ENCODE measurements at places on chromosomes 1 and 21. TPM values are rescaled to one million over a fixed set of nuclear protein-coding genes. Genes with fewer than 3 reads are reported as not detected.

DNA sequence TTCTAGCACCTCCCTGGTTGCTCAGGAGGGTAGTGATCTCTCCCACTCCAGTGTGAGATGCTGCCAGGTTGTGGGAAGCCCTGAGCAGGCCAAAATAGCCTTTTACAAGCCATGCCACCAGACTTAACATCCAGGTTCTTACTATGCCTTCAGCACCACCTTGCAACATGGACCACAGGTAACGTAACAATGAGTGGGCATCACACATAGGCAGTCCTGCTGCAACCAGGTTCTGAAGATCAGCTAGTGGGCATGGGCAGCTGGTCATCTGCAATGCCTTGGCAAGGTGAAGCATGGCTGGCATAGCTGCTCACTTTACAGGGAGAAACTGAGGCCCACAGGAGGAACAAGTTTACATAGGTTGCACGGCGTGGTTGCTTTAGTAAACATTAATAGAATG, 40.7 kb downstream of the DHCR24 start:
- DNase-seq = no peak

DNA sequence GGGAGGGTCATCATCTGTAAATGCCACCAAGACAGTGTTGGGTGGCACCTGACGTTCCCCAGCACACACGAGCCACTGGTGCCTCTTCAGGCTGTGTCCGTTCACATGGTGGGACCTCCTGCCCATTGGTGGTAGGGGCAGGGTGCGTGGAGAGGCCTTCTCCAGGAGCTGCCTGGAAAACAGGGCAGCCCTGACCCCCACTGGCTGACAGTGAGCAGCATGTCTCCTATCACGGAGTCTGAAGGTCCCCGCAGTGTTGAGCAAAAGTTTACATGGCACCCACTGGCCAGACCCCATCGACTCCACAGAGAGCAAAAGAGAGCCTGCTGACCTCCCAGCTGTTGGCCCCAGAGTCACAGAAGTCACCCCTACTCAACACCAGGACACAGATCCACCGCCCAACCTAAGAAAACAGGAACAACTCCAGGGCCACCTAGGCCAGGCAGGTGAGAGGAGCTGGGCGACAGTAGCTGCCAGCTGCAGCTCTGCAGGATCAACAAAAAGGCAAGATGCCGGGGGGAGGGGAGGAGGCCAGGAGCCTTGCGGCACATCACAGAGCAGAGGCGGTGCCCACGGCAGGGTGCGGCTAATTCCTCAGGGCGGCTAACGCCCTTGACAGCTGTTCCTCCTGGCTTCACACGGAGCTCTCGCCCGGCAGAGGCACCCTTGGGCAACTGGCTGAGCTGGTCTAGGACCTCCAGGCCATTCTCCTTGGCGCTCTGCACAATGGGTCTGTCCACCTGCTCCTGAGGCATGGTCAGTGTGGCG, 14.4 kb upstream of the IFI6 start:
- no peak for DNase-seq

GRCh38 chr1:149881876-149882275, 17.5 kb upstream of the BOLA1 start:
- no peak for DNase-seq

DNA sequence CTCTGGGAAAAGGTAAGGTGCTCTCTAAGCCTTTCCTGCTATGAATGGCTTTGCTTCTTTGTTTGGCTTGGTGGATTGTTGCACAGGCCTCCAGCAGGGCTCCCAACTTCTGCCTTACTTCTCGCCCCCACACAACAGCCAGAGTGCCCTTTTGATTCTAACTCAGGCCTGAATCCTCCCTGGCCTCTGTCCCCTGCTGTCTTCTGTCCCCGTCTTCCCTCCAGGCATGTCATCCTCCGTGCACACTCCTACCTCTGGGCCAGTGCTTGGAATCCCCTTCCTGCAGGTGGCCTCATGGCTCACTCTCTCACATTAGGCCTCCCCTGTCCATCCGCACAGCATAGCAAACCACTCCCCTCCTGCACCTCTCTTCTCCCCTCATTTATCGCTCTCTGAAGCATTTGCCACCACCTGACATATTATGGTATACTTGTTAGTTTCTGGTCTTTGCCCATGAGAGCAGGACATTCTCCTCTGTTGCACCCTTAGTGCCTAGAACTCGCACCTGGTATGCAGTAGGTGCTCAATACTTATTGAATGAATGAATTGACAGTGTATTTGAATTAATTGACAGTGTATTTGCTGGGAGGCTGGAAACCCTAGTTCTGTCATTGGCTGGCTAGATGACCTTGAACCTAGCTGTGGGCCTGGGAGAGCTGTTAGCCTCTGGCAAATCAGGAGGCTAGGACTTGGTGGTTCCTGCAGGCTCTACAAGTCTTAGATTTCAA, 2.9 kb downstream of the ZDHHC18 start:
- DNase-seq = no peak

- no peak for DNase-seq
These were observed 522 bp downstream of the LRP8 start for GRCh38 chr1:53327182-53327913.

DNA sequence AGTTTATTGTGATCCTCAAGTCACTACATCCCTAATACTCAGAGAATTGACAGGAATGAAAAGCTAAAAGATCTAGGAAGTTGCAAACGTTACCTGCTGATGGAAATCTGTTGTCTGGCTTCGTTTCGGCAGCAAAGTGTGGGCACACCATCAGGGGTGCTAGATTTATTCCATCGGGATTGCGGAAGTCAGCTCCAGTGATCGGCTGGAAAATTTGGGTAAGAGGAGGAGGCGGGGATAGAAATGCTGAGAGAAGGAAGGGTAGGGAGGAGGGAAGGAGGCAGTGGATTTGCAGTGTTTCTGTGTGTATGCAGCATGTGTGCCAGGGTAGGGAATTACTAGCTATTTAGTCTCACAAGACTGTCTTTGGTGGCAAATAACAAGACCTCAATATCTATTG, at the start of gene CTSK:
CTSK (minus strand) TSS at position 140 of the 400 bp plus-strand sequence. CDS start 1,455 bp downstream, outside the sequence.
- no peak for DNase-seq

DNA sequence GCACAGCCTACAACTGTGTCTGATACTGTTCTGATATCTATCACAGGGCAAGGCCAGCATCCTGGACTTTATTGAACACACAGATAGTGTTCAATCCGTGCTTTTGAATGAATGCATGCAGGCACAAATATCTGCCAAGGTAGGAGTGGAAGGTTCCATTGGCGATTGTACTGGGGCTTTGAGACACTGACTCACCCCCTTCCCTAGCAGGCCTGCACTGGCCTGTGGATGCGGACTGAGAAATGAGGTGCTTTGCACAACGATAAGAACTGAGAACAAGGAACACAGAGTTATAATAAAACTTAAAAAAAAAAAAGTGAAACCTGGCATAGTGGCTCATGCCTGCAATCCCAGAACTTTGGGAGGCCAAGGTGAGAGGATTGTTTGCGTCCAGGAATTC, 62.4 kb upstream of the NGF start:
- DNase-seq = no peak

DNA sequence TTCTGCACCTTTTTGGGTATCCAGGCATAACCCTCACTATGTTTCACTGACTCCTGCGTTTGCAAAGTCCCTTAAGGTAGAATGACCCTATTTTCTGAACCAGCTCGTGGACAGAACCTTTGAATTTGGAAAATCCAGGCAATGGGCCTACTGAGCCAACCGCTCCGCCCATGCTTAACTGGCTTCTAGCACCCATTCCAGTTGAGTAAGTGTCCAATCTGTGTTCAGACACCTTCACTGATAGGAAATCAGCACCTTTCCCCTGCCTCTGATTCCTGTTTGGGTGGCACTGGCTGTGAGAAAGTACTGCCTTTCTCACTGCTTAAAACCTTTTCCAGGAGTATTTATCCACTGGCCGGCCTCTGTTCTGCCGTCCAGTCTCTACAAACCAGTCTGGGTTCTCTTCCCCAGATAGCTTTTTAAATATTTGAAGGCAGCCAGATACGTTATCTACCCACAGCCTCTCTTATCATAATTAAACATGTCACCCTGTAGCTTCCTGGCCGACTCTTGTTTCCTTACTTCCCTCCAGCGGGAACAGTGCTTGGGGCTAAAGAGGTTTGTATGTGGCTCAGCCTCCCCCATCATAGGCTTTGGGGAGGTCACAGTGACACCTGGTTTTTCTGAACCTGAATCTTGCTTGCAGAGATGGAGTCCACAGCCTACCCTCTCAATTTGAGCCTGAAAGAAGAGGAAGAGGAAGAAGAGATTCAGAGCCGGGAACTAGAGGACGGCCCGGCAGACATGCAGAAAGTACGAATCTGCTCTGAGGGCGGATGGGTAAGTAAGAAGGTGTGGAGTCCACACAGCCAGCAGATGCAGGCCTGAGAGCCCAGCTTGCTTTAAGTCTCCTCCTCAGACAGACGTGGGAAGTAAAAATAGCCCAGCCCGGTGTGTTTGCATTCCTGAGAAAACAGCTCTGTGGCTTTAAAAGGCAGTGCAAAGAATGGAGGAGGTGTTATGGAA, 1.3 kb downstream of the POGK start:
- DNase-seq = no peak

- no peak for DNase-seq
These were observed 143.5 kb downstream of the DMRTA2 start for GRCh38 chr1:50279622-50280330.

GRCh38 chr1:205917466-205918238, 25.6 kb downstream of the SLC26A9 start:
- DNase-seq = no peak

- no peak for DNase-seq
These were observed 289.2 kb upstream of the RUNX1 start for GRCh38 chr21:35338281-35338680.

DNA sequence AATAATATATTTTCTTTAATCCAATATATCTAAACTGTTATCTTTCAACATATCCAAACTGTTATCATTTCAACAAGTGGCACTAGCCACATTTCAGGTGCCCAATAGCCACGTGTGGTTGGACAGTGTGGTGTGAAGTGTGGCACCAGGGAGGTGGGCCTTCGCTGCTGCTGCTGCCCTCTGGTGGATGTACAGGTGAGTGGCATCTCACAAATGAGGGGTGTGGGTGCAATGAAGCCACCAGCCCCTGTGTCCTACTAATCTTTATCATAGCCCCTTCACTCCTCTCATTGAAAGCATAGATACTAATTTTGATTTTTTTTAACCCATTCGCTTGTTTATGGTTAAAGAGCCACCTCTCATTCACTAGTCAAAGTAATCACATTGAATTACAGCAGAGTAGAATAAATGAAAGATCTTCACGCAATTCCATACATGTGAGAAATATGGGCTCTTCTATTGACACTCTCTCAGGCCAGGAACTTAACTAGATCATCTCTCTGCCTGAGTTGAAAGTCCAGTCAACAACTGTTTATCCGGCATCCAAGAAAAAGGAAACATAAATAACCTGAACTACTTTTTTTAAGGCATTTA, 499.2 kb downstream of the OMA1 start:
- no peak for DNase-seq

DNA sequence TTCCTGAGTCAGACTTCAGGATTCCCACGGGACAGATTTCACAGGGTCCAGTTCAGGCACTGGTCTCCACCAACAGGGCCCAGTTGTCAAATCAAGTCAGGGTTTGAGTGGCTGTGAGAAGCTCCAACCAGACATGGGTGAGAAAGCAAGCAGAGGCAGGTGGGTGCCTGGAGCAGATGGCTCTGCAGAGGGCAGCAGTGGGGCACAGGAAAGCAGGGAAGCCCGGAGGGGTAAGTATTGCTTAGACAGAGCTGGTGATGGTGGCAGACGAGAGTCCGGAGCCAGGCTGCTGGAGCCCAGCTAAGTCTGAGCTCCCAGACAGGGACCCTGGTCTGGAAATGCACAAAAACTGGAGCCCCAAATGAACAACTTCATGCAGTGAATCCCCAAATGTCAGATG, 40.4 kb downstream of the RIMS3 start:
- DNase-seq = no peak

DNA sequence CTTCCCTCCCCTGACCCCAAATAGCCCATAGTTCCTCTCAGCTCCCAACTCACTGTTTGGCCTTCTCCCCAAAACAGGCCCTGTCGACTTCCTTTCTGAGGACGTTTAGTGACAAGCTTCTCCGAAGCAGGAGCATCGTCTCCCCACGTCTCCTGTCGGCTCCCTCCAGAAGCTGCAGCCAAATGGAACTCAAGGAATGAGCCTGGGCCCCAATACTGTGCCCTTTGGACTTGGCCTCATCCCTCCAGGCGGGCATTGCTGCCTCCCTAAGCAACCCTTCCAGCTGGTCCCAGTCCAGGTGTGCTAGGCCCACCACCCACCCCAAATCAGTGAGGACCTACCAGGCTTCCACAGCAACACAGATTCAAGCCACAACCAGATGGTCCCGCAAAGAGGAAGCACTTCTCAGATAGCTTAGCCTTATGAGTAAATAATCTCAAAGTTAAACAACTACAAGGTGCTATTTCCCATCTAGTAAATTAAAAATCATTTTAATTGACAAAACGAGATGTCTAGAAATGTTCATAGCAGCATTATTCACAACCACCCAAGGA, 33.0 kb downstream of the ACOT7 start:
- DNase-seq = no peak

DNA sequence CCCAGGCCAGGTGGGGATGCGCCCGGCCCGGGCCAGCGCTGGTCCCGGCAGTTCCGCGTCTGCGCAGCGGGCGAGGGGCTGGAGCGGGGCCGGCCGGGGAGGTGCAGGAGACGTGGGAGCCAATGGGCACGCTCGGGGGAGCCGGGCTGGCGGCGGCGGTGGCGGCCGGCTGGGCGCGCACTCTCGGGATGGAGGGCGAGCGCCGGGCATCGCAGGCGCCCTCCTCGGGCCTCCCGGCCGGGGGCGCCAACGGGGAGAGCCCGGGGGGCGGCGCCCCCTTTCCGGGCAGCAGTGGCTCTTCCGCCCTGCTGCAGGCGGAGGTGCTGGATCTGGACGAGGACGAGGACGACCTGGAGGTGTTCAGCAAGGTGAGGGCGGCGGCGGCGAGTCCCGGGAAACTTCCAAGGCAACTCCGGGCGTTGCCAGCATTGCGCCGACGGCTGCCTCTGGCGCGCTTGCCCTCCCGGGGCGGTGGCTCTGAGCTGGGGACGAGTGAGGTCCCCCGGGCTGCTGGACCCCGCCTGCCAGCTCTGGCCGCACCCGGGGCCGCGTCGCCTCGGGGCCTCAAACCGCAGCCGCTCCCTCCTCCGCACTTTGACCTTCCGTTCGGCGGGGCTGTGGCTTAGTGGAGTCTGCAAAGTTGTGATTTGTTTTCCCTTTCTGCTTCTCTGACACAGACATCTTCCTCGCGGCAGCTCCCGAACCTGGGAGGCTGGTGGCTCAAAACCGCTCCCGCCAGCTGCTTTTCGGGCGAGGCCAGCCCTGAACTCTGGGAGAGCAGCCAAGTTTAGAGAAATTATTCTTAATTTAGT, at the start of gene SNX7:
SNX7 (plus strand) TSS at position 178 of the 812 bp plus-strand sequence; CDS start at position 189, 11 bp downstream.
- DNase-seq = peak; percentile 80

- DNase-seq = no peak
These were observed 9.5 kb downstream of the ITLN2 start for GRCh38 chr1:160945079-160945478.

DNA sequence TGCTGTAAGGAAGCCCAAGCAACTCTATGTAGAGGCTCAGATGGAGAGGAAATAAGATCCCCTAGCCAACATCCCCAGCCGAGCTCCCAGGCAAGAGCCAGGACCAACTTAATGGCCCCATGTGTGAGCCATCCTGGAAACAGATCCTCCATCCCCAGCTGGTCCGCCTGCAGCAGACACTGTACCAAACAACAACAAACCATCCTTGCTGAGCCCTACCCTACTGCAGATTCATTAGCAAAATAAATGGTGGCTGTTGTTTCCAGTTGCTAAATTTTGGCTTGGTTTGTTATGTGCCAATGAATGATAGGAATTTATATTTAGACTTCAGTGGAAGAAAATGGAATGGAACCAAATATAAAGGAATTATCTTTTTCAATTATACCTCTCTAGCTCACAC, 43.9 kb downstream of the LMX1A start:
- DNase-seq = no peak

The COL11A1 gene
- total RNA-seq = 20.0 TPM

The NBPF6 gene
- total RNA-seq = not detected

The RNF186 gene
- total RNA-seq = not detected

The TMEM54 gene
- 2.0 TPM for total RNA-seq

The KRTAP10-9 gene
- not detected for total RNA-seq
